ENCODE measurements at places on chromosomes 1 and 21.

GRCh38 chr1:236484310-236484971 lies 39.3 kb upstream of the LGALS8 start:
- no peak for DNase-seq

- DNase-seq = no peak
Measured at GRCh38 chr1:112722601-112723510, 7.7 kb upstream of the PPM1J start.

DNA sequence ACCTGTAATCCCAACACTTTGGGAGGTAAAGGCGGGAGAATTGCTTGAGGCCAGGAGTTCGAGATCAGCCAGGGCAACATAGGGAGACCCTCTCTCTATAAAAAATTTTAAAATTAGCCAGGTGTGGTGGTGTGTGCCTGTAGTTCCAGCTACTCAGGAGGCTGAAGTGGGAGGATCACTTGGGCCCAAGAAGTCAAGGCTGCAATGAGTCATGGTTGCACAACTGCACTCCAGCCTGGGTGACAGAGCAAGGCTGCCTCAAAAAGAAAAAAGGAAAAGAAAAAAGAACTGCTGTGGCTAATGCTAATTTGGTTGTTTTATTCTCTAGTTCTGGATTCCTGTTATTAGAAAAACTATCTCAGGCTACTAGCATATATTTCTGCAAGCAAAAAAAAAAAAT lies 29.8 kb downstream of the DBT start:
- no peak for DNase-seq

- DNase-seq = no peak
Measured at GRCh38 chr1:7886405-7886745, 33.5 kb upstream of the UTS2 start.

DNA sequence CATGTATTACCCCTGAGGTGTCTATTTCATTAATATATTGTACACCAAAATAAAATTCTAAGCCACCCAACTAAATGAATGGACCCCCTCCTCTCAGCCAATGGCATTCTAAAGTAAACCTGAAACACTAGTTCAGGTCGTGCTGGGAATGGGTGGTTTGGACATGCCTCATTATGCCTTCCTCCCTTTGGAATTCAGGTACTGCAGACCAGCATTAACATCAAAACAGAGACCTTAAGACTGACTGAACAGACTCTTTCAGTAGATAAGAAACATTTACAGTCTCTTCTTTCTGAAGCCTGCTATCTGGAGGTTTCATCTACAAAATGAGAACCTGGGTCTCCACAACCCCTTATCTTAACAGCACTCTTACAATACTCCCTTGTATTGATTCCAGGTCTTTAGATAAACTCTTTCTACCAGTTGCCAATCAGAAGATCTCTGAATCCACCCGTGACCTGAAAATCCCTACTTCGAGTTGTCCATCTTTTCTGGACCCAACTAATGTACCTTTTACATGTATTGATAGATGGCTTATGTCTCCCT lies 93.6 kb downstream of the PKN2 start:
- no peak for DNase-seq

- no peak for DNase-seq
Measured at GRCh38 chr1:158527190-158527815, 26.9 kb downstream of the OR6Y1 start.

DNA sequence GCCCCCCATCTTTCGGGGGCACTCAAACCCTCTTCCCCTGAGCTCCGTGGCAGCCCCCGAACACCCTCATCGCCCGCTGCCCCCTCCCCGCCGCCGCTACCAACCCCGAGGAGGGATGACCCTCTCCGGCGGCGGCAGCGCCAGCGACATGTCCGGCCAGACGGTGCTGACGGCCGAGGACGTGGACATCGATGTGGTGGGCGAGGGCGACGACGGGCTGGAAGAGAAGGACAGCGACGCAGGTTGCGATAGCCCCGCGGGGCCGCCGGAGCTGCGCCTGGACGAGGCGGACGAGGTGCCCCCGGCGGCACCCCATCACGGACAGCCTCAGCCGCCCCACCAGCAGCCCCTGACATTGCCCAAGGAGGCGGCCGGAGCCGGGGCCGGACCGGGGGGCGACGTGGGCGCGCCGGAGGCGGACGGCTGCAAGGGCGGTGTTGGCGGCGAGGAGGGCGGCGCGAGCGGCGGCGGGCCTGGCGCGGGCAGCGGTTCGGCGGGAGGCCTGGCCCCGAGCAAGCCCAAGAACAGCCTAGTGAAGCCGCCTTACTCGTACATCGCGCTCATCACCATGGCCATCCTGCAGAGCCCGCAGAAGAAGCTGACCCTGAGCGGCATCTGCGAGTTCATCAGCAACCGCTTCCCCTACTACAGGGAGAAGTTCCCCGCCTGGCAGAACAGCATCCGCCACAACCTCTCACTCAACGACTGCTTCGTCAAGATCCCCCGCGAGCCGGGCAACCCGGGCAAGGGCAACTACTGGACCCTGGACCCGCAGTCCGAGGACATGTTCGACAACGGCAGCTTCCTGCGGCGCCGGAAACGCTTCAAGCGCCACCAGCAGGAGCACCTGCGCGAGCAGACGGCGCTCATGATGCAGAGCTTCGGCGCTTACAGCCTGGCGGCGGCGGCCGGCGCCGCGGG lies 837 bp downstream of the FOXD3 start:
- DNase-seq = peak; percentile 47

DNA sequence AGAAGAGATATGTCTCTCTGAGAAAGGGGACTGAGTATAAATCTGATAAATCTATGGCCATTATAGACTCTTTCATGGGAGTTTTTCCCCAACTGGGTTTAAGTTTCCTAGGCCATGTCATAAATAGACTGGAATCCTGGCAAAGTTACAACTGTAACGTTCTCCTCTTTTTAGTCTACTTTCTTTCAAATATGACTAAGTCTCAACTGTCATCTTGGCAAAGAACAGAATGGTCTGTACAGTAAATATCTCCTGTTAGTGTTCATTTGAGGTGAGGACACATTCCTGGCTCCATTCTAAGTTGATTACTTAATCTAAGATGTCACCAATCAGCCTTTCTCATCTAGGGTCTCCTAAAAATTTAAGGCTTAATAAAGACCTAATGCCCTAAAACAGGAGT lies 300.5 kb downstream of the BRINP2 start:
- DNase-seq = no peak

- DNase-seq = no peak
Measured at GRCh38 chr1:236209185-236209584, 66.8 kb downstream of the GPR137B start.

GRCh38 chr1:107870696-107871095 lies 94.3 kb downstream of the VAV3 start:
- DNase-seq = no peak

- no peak for DNase-seq
Measured at GRCh38 chr1:6811583-6811982, 26.3 kb downstream of the CAMTA1 start.

DNA sequence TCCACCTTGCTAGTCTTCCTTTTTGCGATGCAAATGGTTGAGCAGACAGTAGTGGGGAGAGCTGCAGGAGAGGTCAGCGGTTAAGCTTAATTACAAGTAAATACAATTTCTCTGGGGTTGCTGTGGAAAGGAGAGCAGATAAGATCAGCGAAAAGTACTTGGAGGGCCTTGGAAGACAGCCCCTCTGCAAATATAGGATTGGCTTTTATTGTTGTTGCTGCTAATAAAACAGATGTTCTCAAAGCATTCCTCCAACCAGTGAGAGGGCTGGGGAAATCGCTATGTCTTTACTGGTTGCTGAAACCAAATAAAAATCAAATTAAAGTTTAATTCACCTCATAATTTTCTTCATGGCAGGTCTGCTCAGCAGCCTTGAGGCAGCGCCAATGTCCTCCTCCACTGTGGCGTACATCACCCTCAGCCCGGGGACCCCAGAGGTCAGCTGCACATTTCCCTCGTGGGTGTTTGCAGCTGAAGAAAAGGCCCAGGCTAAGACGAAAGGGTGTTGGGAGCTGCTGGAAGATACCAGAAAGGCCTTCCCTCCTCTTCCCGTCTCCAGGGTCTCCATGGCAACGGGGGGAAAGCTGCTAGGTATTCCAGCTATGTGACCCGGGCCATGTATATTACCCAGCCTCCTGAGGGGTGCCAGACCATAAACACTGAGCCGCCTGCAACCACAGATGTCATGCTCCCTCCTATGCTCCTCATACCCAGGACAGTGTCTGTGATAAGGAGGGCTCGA lies 54.6 kb upstream of the POU2F1 start:
- no peak for DNase-seq

- no peak for DNase-seq
Measured at GRCh38 chr1:209367061-209367772, 216.3 kb upstream of the CAMK1G start.

- no peak for DNase-seq
Measured at GRCh38 chr1:99662539-99663080, 16.7 kb downstream of the PALMD start.

- DNase-seq = no peak
Measured at GRCh38 chr1:19683351-19683750, 18.7 kb downstream of the HTR6 start.

- no peak for DNase-seq
Measured at GRCh38 chr1:68332041-68332440, 99.7 kb upstream of the WLS start.

- DNase-seq = no peak
Measured at GRCh38 chr1:56074007-56074651, 505.2 kb downstream of the PLPP3 start.

- peak; percentile 55 for DNase-seq
Measured at GRCh38 chr1:113390871-113391648, 745 bp downstream of the MAGI3 start.

GRCh38 chr1:119075614-119076013 lies 64.8 kb downstream of the WARS2 start:
- DNase-seq = no peak

DNA sequence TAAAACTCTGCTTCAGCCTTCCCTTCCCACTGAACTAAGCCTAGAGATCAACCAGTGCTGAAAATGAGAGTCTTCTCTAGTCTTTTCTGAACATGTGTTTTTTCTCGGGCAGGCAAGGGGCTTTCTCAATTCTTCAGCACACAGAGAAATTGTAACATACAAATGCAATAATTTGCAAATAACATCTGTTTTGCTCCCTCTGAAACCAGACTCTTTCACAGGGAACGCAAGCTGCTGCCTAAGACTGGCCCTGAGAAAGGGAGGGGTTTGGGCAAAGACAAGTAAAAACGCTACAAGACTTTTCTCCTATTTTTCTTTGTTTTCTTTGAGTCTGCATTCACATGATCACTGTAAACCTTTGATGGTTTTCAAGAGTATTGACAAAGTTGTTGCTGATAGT lies 39.6 kb upstream of the VN1R5 start:
- DNase-seq = no peak

GRCh38 chr1:75992312-75992711 lies 60.1 kb upstream of the ASB17 start:
- DNase-seq = no peak

DNA sequence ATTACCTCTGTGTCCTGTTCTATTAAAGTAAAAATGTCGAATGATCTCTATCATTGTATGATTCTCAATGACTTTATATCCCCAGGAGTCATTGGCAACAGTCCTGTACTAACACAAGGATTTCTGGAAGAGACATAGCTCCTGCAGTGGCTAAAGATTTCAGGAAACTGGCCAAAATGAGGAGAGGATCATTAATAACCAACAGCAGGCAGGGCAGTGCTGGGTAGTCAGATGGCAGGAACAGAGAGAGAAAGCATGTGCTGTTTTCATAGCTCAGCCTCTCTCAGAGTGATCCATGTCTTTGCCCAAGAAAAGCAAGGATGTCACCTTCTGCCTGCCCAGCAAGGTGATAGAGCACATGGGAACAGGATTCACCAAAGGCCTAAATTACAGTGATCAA lies 604.7 kb upstream of the PLXNA2 start:
- no peak for DNase-seq

DNA sequence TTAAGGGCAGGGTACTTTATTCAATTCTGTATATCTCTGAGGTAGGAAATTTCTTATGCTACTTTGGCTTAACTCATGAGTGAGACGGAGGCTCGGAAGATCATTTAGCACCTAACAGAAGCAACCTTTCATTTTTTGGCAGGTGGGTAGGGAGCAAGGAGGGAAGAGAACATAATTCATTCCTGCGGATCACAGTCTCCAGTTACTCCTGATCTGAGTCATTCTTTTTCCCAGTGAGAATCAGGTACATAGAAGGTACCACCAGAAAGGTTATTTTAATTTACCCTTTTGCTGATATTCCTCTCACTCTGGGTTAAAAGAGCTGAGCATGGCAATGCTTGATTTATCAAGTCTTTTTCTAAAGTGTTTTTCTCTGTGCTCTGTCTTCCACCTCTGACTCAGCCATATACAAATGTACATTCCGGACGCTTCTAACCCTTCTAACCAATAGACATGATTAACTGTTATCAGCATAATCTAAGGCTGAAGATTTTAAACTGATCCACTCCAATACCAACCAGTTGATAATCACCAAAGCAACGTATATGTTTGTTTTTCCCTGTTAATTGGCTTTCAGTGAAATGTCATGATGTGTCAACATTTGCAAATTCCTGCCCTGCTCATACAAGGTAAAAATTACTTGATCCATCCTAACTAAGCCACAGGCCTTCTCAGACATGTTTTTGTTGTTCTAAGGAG lies 271.7 kb downstream of the DUSP10 start:
- no peak for DNase-seq

DNA sequence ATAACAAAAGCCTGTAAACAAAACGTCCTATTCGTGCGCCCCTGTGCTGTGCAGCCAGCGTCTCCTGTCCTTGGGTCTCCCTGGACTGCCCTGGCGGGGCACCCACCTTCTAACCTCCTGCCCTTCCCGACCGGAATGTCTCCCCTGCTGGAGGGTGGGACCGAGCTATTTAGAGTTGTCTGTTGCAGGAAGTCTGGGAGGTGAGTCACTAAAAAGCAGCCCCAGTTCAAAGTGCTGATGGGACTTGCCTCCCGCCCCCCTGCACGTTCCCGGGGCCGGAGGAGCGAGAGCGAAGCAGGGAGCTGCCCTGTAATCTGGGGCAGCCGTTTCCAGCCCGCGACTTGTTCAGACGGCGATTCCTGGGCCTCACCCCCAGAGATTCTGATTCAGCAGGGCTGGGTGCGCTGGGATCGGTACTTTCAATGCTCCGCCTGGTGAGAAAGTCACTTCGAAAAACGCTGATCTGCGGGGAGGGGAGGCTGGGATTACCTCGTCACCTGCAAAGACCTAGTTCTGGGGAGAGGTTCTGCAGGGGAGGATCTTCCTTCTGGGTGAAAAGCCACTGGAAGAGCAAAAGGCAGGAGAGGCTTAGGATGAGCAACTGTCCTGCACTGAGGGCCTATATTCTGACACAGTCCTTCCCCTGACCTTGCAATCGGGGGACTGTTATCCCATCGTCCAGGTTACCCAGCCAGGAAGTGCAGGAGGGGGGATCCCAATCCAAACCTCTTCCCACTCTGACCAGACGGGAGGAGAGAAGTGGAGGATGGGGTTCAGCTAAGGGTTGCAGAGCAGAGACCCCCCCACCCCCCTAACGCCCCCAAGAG lies 1.2 kb upstream of the DHRS3 start:
- DNase-seq = peak; percentile 84

DNA sequence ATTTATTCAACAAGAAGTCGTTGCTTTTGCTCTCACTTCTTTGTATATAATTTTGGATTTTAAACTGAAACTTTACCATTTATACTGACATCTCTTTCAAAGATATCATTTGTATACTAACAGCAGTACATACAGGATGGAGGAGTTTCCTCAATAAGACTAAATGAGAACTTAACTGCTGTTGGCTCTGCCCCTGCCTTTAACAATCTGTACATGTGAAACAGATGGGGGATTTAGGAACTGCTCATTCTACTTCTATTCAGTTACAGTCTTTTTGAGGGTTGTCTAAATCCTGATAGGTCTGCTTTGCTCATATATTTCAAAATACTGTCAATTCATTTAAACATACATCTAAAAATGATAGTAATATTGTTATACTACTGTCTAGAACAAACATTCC lies 663.2 kb downstream of the ADGRL2 start:
- DNase-seq = no peak

GRCh38 chr1:54125386-54126070 lies 27.3 kb downstream of the CDCP2 start:
- no peak for DNase-seq

All from activated CD4-positive, alpha-beta T cell treated with anti-CD3 and anti-CD28 coated beads, Interleukin-2, amount 50 U/mL, for 48 hours (primary cell).